Occipital lobe (tissue), 3 donors: ENCODE measurements at places on chromosomes 5 and 9. TPM values are rescaled to one million over a fixed set of nuclear protein-coding genes. Genes with fewer than 3 reads are reported as not detected.

The LPAR1 gene
- 26.4 TPM for total RNA-seq

The SLC27A6 gene
- 0.62 TPM for total RNA-seq

The SLC46A2 gene
- total RNA-seq = not detected

The PCDHGC4 gene
- 91.2 TPM for total RNA-seq

The IL9 gene
- not detected for total RNA-seq

The LAMC3 gene
- 3.0 TPM for total RNA-seq

The TMC1 gene
- total RNA-seq = 0.78 TPM

The LRRC70 gene
- 4.1 TPM for total RNA-seq

The CDH9 gene
- total RNA-seq = 34.2 TPM

The HACD4 gene
- total RNA-seq = 0.94 TPM

The PTGR1 gene
- total RNA-seq = 10.6 TPM
